Stimulated activated CD4-positive, alpha-beta T cell treated with anti-CD3 and anti-CD28 coated beads, Interleukin-1b, Interleukin-23, amount 100 ng/mL, for 1 hour (primary cell): ENCODE measurements at places on chromosomes 13 and 19.

DNA sequence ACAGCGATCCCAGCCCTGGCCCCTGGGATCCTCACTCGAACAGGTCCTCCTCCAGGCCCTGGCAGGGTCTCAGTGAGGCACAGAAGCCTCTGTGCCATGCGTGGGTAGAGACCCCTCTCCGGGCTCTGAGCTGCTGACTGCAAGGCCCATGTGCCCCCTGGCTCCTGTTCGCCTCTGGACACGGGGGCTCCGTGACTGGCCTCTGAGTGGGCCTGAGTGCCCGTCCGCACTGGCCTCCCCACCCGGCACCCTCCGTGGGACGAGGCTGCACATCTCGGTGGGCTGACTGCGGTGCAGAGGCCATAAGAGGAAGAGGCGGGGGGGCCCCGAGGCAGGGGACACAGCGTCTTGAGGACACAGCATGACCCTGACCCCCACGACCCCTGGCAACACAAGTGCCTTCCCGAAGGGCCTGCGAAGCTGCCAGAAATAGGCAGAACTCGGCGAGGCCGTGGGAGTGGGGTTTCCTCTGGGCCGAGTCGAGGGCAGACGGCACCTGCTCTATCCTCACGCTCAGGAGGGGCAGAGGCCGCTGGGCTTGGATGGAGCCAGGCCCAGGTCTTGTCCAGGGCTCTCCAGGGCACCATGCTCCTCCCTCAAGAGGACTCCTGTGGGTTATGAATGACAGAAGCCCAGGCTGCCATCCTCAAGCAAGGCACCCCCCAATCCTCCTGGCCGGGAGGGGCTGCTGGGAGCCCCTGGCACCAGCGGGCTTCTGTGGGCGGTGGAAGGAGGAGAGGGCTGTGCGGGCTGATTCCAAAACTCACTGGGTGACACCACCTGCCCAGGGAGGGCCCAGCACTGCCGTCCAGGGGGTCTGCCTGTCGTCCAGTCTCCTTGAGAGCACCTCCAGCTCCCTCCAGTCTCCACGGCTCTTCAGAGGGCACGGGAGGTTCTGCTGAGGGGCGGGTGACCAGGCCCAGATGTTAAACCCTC lies 52.6 kb downstream of the RASA3 start:
- DNase-seq = no peak

DNA sequence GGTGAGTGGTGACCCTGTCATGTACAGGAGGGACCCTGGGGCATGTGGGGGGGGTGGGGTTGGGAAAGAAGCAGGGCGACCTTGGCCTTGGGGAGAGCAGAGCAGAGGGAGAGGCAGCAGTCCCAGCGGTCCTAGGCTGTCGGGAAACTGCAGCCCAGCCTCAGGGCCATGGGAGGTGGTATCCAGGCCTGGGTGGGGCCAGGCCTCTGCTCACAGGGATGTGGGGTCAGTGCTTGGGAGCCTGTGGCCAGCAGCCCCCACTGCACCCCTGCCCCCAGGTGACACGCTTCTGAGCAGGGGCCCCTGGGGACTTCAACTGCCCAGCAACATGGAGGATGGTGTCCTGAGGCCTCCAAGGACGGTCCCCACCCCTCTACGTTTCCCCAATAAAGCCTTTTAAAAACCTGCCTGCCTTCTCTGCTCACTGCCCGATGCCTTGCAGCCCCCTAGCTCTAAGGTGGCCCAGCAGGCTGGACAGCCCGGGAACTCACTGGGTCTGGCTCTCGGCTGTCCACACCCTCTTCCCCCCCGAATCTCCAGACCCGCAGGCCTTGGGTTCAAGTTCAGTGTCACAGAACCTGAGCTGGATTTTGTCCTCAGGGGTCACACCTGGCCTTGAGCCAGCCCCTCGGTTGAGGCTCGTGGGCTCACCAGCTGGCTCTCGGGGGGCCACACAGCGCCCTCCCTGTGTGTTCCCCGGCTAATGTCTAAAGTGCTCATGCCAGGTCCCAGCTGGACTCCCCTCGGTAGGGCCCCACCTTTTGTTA lies 6.9 kb downstream of the PNKP start:
- DNase-seq = no peak

DNA sequence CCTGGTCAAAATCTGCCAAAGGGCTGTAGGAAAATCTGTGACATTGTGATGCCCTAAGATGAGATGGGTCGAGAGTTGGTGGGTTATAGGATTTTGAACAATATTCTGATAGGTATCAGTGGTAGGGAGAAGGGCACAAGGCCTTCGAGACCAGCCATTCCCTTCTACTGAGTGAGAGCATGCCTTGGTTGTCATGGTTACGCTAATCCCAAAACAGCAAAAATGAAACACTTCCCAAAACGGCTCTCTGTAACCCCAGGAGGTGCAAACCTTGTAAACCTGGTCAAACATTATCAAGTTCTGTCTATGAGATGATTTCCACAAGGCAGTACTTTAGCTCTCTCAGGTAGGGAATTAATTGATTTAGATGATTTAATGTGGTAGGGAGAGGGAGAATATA lies 158.7 kb upstream of the RNF113B start:
- DNase-seq = no peak

- DNase-seq = no peak
Measured at GRCh38 chr19:4891066-4891465, 11.6 kb downstream of the ARRDC5 start.

- no peak for DNase-seq
Measured at GRCh38 chr13:69580255-69580654, 527.4 kb upstream of the ATXN8OS start.

DNA sequence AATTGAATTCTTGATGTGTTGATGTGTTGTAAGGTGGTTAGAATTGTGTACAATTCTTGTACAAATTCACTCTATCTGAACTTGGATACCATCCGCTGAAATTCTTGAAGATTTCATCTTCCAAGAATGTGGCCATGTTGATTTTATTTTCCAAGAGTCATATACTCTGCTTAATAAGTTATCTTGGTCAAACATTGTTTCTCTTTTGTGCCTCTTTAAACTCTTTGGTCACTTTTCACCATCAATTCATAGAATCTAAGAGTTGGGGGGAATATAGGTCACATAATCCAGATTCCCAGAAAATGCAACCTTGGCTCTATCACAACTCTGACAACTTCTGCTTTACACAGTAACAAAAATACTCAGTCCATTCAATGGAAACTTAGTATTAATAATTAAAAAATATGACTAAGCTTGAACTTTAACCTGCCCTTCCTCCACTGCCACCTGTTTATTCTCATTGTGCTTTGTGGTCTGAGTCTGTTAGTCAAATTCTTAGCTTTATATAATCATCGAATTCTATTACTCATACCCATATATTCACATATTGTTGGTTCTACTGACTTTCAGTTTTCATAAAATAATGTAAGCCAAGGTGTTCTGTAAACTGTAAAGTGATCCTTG lies 373.2 kb downstream of the LMO7 start:
- no peak for DNase-seq

DNA sequence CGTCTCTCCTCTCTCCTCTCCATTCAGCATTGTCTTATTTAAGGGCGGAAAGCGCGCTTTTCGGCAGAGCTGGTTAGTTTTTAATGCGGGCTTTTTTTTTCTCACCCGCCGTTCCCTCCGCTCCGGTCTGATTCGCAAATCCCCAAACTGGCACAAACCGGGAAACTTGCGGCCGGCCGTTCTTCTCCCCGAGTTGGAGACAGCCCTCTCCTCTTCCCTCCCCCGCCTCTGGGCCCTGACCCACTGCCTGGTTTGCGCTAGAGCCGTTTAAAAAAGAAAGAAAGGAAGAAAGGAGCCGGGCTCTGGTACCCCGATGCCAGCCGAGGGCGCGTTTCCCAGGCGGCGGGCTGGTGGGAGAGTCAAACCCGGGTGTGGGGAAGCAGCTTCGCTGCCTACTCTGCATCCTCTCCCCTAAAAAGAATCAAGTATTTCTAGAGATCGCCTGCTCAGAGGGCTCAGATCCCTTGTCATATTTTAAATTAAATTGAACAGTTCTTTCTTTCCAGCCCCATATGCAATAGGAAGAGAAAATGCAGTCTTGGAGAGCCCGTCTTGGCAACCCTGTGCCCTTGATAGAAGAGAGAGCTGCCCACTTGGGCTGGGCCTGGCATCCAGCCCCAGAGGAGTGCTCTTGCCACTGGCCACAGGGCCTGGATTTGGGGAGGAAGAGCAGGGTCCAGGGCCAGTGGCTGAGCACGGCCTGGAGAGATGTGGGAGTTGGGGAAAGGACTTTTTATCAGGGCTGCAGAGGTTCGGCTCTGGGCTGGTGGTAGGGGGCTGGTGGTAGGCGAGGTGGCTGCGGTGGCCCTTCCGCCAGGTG lies 19.0 kb downstream of the NFIX start:
- DNase-seq = no peak

- no peak for DNase-seq
Measured at GRCh38 chr19:5512715-5513114, 55.0 kb downstream of the TINCR start.

GRCh38 chr13:32060401-32060878 lies 28.9 kb downstream of the FRY start:
- no peak for DNase-seq

DNA sequence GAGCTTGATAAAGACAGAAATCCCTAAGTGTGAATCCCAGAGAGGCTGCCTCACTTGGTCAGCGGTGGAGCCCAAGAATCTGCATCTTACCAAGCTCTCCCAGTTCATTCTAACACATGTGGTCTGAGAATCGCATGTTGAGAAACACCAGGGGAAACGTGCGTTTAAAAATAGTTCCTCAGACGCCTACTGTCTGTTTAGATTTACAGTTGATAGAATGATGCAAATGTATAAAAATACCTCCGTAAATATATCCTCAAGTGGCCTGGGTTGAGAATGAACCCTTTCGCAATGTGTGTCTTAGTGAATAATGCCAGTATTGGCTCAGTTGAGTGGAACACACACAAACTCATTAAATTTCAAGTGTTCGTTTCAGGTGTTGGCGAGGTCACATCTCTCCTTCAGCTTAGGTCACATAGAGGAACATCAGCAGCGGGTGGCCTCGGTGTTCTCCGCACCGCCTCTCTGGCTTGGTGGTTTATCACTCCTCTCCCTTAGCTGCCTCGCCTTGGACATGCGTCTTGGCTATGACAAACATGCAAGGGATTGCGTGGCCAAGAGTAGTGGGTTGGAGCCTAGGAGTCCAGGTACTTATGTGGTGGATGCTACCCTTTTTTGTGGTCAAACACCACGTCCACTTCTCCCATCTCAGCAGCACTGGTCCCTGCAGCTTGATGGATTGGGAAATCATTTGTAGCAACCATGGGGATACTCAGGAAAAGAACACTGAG lies 117.6 kb upstream of the SPATA13 start:
- no peak for DNase-seq

DNA sequence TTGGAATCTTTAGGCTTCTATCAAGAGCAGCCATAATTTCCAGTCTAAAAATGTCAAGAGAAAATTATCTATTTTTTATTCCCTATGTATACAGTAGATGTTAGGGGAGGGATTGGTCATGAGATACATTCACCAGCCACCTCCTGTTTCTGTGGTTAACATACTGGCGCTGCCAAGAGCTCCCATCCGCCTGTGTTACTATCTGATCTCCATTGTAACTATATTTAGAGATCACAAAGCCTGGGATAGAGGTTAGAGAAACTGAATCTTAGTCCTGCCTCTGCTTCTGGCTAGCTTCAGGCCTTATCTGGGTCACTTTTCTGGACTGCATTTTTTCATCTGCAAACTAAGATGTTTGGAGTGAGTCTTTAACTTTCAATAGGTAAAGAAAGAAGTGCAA lies 46.3 kb downstream of the POLR1D start:
- no peak for DNase-seq

DNA sequence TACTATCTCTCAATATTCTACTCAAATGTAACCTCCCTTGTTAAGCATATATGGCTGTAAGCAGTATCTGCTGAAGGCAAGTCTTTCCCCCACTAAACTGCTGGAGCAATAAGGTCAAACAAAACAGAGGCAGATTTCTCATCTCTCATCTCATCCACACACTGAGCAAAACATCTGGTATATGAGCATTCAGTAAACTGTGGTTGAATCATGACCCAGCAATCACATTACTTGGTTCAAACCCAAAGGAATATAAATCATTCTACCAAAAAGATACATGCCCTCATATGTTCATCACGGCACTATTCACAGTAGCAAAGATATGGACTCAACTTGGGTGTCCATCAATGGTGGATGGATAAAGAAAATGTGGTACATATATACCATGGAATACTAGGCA lies 344.4 kb downstream of the SUCLA2 start:
- DNase-seq = no peak

DNA sequence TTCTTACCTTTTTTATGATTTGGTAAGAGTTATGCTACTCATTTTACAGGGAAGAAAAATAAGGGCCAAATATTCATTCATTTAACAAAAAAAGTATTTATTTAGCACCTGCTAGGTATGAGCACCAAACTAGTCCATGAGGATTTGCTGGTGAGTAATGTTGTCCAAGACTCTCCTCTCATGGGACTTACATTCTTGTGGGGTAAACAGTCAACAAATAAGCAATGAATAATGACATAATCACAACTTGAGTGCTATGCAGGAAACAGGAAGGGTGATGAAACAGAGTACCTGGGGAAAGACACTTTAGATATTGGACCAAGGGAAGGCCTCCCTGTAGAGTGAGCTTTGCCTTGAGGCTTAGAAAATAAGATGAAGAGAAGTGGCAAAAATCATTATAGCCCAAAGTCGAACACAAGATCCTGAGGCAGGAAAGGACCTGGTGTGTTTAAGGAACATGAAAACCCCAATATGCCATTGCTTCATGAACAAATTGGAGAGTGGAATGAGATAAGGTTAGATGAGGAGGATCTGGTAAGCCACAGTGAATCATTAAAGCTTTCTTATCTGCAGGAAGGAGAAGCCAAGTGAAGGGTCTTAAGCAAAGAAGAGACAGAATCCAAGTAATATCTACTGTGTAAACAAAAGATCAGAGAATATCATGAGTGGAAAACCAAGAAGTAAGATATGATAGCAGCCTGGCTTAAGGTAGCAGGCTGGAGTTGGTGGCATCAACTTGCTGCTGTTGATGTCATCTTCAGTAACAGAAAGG lies 294.5 kb upstream of the NBEA start:
- no peak for DNase-seq
